ENCODE measurements at places on chromosomes 2 and 18.

DNA sequence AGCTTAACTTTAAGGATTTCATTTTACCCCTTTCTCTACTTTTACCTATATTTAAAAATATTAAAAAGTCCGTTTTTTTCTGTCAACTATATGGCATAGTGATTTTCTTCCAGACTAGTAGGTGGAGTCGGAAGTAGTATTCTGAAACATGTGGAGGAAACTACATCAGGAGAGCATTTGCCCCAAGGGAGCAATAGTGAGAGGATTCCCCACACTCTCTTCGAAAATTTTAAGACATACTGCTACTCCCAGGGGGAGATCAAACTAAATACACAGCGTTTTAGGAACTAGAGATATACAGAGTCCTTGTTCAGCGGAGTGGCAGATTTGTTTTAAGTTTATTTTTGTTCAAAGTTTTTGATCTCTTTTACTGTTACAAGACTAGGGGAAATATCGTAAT, 40.6 kb downstream of the METAP1D start:
- no peaks in the 10 kb centered on the region for H3K4me1 ChIP-seq
- no peaks in the 10 kb centered on the region for H3K27me3 ChIP-seq
- H3K36me3 ChIP-seq = no peaks in the 10 kb centered on the region
- H3K4me3 ChIP-seq = no peak overlapping the region
- H3K27ac ChIP-seq = no peak overlapping the region
- DNase-seq = no peak

DNA sequence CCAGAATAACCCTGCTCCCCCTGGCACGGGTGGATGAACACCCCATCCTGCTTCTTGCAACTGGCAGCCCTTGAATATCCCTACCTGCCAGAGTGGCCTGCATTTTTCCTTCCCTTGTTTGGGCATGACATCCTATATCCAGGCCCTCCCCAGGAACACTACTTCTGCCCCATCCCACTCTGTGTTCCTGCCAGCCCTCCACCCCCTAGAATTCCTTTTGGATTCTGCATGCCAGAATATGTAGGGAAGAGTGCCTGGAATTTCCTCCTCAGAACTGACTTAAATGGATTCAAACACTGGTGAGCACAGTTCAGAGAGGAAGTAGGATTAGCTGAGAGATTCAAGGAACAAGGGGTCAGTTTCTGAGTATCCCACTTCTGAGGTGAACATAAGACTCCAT, 123.5 kb upstream of the PELI1 start:
- H3K4me3 ChIP-seq = no peak overlapping the region
- H3K4me1 ChIP-seq = no peaks in the 10 kb centered on the region
- H3K27me3 ChIP-seq = no peaks in the 10 kb centered on the region
- no peak for DNase-seq
- no peaks in the 10 kb centered on the region for H3K36me3 ChIP-seq

DNA sequence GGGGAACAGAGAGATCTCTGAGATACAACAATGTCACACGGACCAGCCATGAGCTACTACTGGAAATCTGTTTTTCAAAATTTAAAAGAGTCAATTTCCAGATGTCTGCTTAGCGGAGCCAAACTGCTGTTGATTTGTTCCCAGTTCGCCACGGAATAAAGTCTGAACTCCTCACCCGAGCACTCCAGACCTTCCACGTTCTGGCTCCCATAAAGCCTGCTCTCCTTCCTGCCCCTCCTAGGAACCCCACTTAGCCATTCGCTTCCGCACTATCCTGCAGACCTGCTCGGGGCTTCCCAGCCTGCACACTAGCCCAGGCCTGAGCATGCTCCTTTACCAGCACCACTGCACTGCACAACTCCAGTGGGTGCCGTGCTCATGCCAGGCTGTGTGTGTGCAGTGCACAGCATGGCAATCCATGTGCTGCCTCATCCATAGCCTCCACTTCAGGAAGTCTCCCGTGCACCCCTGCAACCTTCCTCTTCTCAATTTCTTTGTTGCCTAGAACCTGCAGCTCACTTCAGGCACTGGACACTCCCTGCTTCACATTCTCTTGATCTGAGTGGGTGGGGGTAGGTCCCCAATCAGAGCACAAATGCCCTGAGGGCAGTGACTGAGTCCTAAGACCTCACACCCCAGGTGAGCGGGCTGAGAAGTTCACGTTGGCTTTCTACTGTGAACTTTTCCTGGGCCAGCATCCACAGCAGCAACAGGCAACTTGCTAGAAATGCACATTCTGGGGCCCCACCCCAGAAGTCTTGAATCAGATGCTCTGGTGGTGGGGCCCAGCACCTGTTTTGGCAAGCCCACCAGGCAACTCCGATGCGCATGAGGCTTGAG, 53.7 kb downstream of the ZBTB7C start:
- H3K4me1 ChIP-seq = no peaks in the 10 kb centered on the region
- DNase-seq = no peak
- H3K36me3 ChIP-seq = no peaks in the 10 kb centered on the region
- H3K27me3 ChIP-seq = no peaks in the 10 kb centered on the region

GRCh38 chr2:102099536-102100298, 42.8 kb upstream of the IL1R1 start:
- H3K4me3 ChIP-seq = no peak overlapping the region
- H3K27ac ChIP-seq = no peak overlapping the region
- H3K27me3 ChIP-seq = no peaks in the 10 kb centered on the region
- DNase-seq = no peak

DNA sequence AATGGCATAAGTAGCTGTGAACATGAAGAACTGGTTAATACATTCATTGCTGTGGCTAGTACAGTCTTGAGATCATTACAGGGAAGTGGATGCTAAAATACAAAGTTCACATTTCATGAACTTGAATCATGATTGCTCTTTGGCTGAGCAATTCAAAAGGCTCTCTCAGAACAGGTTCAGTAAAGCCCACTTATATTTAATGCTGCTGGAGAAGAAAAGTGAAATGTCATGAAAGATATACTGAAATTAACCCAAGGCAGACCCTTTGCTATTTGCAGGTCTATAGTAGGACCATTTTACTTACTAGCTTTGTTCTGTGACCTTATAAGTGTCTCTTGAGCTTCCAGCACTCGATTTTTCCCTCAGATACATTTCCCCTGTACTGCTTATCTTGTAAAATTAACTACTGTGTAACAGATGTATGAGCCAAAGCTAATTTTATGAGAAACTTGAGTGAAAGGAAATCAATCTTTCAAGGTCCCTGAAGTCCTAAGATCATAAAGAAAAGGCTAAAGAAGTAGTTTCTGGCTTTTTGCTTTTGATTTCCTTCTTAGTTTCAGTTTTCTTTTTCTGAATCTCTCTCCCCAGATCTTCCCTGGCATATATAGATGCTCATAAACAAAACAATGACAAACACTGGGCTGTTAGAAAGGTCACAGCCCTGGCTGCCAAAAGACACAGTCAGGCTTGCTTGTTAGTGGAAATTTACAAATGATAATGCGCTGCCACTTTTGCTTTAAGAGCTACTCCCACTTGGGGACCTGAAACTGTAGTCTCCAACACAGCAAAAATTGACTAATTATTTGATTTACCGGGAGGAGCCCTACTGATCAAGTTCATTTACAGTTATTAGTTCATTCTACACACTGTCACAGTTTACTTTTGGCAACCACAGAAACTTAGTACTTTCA, 132.7 kb upstream of the XPO1 start:
- no peaks in the 10 kb centered on the region for H3K36me3 ChIP-seq
- no peak for DNase-seq
- H3K4me1 ChIP-seq = peaks cover 12% of the 10 kb centered on the region

DNA sequence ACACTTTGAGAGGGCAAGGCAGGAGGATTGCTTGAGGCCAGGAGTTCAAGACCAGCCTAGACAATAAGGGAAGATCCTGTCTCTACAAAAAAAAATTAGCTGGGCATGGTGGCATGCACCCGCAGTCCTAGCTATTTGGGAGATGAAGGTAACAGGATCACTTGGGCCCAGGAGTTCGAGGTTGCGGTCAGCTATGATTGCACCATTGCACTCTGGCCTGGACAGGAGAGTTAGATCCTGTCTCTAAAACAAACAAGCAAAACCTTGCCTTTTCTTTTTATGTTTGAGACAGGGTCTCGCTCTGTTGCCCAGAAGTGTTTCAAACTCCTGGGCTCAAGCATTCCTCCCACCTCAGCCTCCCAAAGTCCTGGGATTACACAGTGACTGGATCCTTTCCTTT, 14.5 kb upstream of the THADA start:
- H3K4me3 ChIP-seq = no peak overlapping the region
- no peaks in the 10 kb centered on the region for H3K4me1 ChIP-seq
- H3K27ac ChIP-seq = no peak overlapping the region
- H3K36me3 ChIP-seq = no peaks in the 10 kb centered on the region
- DNase-seq = no peak
- no peaks in the 10 kb centered on the region for H3K27me3 ChIP-seq

DNA sequence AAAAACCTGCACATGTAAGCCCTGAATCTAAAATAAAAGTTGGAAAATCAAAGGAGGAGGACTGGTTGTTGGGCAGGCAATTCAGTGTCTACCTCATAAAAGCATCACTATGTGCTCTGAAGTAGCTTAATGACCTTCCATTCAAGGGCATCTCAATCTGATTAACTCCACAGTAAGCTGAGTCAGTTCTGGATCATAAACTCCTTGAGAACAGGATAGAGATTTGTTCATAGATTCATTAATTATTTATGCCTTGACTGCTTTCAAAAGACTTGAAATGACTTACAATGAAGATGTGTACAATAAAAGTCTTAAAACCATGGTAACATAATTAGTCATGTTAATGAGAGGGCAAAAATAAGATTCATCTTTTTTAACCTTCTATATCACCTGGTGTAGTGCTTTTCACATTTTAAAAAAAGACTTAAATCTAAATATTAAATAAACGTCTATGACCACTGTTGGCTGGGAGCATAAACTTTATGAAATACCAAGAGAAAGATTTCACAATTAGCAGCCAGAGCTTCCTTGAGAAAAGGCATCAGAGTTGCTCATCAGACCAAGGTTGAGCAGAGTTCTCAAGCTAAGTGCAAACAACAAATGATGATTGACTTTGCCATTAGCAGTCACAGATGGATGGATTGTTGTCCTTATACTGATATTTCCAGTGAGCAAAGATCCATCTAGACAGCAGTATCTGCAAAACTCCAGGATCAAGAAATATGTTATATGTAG, 237.3 kb upstream of the THUMPD2 start:
- no peak for DNase-seq
- no peaks in the 10 kb centered on the region for H3K27me3 ChIP-seq
- H3K4me3 ChIP-seq = no peak overlapping the region
- H3K4me1 ChIP-seq = no peaks in the 10 kb centered on the region
- no peak overlapping the region for H3K27ac ChIP-seq

- H3K36me3 ChIP-seq = no peaks in the 10 kb centered on the region
- H3K4me1 ChIP-seq = no peaks in the 10 kb centered on the region
- no peak overlapping the region for H3K4me3 ChIP-seq
- H3K27ac ChIP-seq = no peak overlapping the region
Measured at GRCh38 chr2:26448651-26449050, 29.3 kb downstream of the OTOF start.

GRCh38 chr18:25669741-25670140, 317.8 kb upstream of the ZNF521 start:
- no peaks in the 10 kb centered on the region for H3K4me1 ChIP-seq
- no peak for DNase-seq
- H3K4me3 ChIP-seq = no peak overlapping the region
- H3K27me3 ChIP-seq = no peaks in the 10 kb centered on the region

DNA sequence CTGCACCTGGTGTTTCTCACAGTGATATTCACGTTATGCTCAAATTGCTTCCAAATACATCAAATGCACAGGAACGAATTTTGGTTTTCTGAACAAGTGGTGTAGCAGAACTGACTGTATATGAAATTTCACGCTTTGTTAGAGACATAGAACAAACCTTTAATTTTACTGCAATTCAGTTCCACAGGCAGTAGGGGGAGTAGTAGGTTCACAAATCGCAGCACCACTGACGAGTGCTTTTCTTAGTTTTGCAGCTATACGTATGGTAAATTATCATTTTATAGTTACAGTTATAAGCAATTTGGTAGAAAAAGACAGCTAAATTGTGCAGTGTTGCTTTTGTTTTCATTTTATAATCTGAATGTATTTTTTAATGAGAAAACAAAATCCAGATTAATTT, 113.3 kb downstream of the KIAA1328 start:
- H3K27ac ChIP-seq = no peak overlapping the region
- DNase-seq = no peak
- H3K4me1 ChIP-seq = no peaks in the 10 kb centered on the region
- no peaks in the 10 kb centered on the region for H3K27me3 ChIP-seq

DNA sequence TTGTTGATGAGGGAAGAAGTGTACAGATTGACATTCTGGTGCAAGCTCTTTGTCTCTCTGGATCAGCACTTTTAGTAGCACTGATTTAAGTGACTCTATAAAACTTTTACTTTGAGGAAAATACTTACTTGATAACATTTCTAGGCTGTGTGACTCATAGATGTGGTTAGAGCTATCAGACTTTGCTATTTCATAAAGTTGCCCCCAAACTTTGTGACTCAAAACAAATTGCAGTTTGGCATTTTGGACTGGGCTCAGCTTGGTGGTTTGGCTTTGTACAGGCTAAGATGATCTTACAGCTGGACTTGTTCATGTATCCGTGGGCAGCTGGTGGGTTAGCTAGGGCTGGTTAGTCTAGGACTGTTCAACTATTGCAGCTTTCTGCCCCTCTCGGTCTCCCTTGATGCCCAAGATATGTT, 42.1 kb upstream of the GLS start:
- no peaks in the 10 kb centered on the region for H3K36me3 ChIP-seq
- no peaks in the 10 kb centered on the region for H3K27me3 ChIP-seq
- DNase-seq = no peak
- H3K4me1 ChIP-seq = no peaks in the 10 kb centered on the region

GRCh38 chr2:129160879-129161278, 818.6 kb upstream of the RAB6C start:
- no peak overlapping the region for H3K4me3 ChIP-seq
- DNase-seq = no peak
- no peaks in the 10 kb centered on the region for H3K27me3 ChIP-seq
- no peaks in the 10 kb centered on the region for H3K36me3 ChIP-seq
- H3K4me1 ChIP-seq = no peaks in the 10 kb centered on the region

- peaks cover 10% of the 10 kb centered on the region for H3K36me3 ChIP-seq
- H3K27me3 ChIP-seq = no peaks in the 10 kb centered on the region
- H3K4me3 ChIP-seq = no peak overlapping the region
Measured at GRCh38 chr2:71389384-71390072, 57.9 kb downstream of the ZNF638 start.

DNA sequence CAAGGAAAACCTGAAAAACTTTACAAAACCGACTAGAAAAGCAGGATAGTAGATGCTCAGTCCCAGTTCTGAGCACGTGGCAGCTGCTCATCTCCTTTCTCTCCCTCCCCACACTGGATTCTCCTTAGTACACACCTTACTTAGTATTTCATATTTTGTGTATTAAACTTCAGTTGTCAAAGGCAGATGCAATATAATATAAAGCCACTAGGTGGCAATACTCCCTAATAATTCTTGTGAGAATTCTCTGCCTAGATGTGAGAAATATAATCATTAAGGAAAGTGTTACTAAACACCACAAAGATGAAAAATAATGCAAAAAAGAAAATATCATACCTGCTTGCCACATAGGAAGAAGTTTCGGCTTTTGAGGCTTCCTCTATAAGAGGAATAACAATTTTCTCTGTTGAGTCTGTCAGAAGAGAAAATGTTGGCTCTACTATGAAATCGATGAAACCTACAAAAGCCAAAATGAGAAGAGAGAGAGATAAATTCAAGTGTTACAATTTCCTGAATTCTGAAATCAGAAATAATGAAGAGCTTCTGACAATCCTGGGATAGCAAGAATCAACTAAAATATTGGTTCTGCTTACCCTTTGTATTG, 200.6 kb downstream of the PPP1R1C start:
- H3K27ac ChIP-seq = no peak overlapping the region
- no peaks in the 10 kb centered on the region for H3K4me1 ChIP-seq
- no peaks in the 10 kb centered on the region for H3K27me3 ChIP-seq

- H3K4me3 ChIP-seq = no peak overlapping the region
- H3K27ac ChIP-seq = no peak overlapping the region
- no peaks in the 10 kb centered on the region for H3K27me3 ChIP-seq
- no peaks in the 10 kb centered on the region for H3K36me3 ChIP-seq
- no peaks in the 10 kb centered on the region for H3K4me1 ChIP-seq
Measured at GRCh38 chr2:46520130-46520711, 40.9 kb downstream of the TMEM247 start.

All from CD8-positive, alpha-beta memory T cell (primary cell).